Fibroblast of skin of back (primary cell): ENCODE measurements at places on chromosomes 1 and 21.

DNA sequence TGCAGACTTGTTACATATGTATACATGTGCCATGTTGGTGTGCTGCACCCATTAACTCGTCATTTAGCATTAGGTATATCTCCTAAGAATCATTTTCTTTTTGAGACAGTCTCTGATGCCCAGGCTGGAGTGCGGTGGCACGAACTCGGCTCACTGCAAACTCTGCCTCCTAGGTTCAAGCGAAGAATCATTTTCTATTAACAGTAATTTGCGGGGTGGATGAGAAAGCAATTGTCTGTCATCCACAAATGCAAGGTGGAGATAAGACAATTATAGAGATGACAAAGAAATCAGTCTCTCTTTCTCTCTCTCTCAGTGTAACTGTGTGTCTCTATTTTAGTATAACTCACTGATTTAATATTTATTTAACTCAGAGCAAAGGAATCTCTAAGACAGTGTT is 131.0 kb upstream of the KIAA1614 start:
- no peak for DNase-seq

DNA sequence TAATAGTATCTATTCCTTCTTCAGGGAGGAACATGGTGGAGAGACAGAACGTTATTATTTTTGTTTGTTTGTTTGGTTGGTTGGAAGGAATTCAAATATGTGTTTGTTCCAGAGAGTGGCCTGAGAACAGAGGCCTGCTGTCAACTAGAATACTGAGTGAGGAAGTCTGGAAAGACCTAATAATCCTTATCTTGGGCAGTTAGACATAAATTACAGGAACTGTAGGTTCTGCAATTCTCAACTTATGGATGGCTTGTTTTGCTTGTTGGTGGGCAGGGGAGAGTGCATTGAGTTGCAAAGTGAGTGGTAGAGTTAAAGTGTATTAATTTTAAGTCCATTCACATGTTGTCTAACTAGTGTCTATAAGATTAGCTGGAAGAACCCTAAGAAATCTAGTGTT is 197.6 kb downstream of the BACH1 start:
- no peak for DNase-seq

- DNase-seq: no peak
Observed at GRCh38 chr1:191882870-191883269, 275.4 kb upstream of the RGS18 start.

GRCh38 chr1:67980028-67980427 is 70.4 kb downstream of the DIRAS3 start:
- no peak for DNase-seq

DNA sequence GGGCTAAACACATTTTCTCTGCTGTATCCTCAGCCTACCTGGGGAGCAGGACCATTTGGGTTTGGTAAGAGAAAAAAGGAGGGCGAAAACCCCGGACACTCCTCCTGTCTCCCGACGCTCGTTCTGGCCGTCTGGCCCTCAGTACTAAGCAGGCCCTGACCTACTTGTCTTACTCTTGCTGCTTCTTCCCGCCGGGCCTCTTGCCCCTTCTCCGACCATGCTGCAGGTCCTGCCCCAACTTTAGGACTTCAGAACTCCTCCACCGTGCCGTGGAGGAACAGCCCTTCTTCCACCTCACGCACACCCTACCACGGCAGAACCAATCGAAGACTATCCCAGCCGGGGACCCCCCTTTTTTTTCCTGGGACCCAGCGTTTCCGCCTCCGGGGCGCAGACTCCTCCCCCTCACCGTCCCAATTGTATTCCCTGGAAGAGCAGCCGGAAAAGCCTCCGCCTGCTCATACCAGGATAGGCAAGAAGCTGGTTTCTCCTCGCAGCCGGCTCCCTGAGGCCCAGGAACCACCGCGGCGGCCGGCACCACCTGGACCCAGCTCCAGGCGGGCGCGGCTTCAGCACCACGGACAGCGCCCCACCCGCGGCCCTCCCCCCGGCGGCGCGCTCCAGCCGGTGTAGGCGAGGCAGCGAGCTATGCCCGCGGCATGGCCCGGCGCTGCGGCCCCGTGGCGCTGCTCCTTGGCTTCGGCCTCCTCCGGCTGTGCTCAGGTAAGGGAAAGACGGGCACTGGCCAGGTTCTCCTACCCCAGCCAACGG is at the start of gene CHRNB2:
CHRNB2 (plus strand) TSS at position 393 of the 771 bp plus-strand sequence; CDS start at position 660, 267 bp downstream.
- peak; percentile 41 for DNase-seq
